SJCRH30 (cell line): ENCODE measurements at places on chromosomes 12 and 14.

- DNase-seq: peak; percentile 97
These were observed 43.0 kb upstream of the TSPAN9 start for GRCh38 chr12:3034067-3034750.

- DNase-seq: no peak
These were observed 7.2 kb upstream of the PLXNC1 start for GRCh38 chr12:94141004-94141764.

- no peak for DNase-seq
These were observed at the start of gene BMP4 for GRCh38 chr14:53956427-53957201. BMP4 (minus strand) TSS chr14:53956825; CDS start chr14:53952222, 4,603 bp downstream.

GRCh38 chr14:69547701-69548348 lies 26.8 kb downstream of the CCDC177 start:
- DNase-seq: no peak

GRCh38 chr12:6650832-6651231 lies 3.6 kb upstream of the ACRBP start:
- no peak for DNase-seq

GRCh38 chr14:39211109-39211741 lies 22.5 kb upstream of the MIA2 start:
- DNase-seq: no peak

GRCh38 chr14:57735276-57735675 lies 130.6 kb downstream of the SLC35F4 start:
- no peak for DNase-seq

- DNase-seq: no peak
These were observed 57.6 kb downstream of the FBXL14 start for GRCh38 chr12:1536817-1537216.

DNA sequence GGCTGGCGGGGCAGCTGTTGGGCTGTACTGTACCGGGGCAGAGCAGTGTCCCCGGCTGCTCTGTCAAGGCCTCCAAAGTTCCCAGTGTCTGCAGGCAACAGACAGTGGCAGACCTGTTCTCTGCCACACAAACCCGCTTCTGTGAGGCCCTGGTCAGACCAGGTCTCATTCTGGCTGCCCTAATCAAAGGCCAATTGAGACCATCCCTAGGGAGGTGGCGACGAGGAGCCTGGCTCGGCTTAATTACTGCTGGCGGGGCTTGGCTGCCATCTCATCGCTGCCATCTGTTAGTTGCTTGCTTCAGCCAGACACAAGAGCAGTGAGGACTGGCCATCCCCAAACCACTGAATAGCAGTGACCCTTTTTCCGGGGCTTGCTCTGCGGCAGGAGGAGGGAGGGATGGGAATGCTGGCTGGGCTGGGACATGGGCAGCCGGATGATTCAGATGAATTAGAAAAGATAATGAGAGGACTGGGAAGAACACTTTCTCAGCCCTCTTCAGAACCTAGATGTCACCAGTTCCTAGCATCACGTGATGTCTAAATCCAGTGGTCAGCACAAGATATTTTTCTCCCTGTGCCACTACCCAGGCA lies 24.5 kb downstream of the ERG28 start:
- peak; percentile 70 for DNase-seq

DNA sequence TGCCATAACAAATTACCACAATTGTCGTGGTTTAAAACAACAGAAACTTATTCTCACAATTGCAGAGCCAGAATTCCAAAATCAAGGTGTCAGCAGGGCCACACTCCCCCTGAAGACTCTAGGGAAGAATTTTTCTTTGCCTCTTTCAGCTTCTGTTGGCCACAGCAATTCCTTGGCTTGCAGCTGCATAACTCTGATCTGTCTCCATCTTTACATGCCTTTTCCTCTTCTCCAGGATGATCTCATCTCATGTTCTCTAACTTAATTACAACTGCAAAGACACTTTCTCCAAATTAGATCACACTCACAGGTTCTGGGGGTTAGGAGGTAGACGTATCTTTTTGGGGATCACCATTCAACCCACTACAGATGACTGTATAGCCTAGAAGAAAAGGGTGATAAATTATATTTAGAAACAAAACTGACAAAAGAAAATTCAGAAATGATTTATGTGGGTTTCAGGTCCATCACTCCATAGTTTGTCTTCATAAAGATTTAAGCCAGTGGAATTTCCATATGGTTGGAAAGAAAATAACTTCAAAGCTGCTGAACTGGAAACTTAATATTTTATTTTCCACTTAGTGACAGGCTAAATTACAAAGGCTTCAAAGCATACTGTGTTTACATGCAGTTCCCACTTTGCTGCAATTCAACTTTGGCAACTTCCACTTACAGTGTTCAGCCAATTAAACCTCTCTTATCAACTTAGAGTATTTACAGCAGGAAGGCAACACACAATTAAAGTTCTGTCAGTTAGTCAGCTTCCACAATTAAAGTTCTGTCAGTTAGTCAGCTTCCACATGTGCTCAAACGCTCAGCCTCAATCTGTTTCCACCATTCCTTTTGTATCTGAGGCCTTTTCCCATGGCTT lies 213.3 kb downstream of the EPS8 start:
- no peak for DNase-seq

GRCh38 chr12:51997136-51997535 lies 9.6 kb upstream of the TAMALIN start:
- no peak for DNase-seq

DNA sequence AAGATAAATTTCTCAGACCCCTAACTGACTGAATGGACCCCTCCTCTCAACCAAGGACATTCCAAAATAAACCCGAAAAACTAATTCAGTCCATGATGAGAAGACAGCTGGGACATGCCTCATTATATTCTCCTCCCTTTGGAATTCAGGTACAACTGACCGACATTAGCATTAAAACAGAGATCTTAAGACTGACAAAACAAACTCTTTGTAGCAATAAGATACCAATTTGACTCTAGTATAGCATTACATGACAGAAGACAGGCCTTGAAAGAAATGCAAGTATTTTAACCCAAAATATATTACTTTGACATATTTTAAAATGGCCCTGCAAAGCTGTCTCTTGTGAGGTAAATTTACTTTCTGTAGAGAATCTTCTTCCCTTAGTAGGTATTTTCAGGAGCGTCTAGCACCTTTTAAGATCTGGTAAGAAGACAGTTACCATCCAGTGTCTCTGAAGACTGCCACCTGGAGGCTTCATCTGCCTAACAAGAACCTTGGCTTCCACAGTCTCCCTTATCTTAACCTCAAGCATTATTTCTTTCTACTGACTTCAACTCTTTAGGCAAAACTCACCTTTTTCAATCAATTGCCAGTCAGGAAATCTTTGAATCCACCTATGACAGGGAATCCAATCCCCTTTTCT lies 957.5 kb downstream of the SLC6A15 start:
- DNase-seq: no peak

GRCh38 chr14:60085085-60085484 lies 6.6 kb upstream of the PCNX4 start:
- DNase-seq: no peak

DNA sequence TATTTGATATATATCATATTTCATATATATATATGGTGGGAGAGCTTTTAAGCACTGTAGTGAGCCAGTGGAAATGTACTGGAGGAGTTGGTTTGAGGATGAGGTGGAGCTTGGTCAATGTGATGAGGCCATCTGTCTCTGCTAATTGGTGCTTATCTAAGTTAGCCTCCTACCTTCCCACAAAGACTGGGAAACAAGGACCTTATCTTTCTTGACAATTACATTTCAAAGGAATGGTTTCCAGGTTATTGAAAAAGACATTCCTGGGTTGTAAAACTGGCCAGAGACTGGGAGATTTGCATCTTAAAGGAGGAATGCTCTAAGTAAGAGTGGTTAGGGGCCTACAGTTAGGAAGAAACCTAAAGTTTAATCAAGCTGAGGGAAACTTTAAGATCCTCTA lies 212.8 kb upstream of the SYT1 start:
- DNase-seq: no peak

- DNase-seq: no peak
These were observed 37.7 kb upstream of the RTRAF start for GRCh38 chr14:51951656-51952055.

DNA sequence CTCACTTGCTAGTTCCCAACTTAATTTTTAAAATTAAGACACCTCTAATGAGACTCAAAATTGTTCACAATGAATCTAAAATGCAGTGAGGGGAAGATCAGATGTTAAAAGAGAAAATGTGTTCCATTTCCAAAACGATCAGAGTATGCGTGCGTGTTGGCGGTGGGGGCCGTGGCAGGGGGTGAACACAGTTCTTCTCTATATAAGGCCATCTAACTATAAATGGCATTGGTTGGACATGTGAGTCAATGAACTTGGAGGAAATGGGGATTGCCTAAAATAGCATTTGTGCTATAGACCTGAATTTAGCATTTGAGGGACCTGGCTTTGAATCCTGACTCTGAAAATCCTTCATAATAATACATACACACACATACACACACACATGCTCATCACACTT lies 149.4 kb downstream of the FOXN3 start:
- DNase-seq: no peak

GRCh38 chr14:63745858-63746425 lies 18.1 kb upstream of the SGPP1 start:
- DNase-seq: no peak
